ENCODE measurements at places on chromosomes 3 and 15.

DNA sequence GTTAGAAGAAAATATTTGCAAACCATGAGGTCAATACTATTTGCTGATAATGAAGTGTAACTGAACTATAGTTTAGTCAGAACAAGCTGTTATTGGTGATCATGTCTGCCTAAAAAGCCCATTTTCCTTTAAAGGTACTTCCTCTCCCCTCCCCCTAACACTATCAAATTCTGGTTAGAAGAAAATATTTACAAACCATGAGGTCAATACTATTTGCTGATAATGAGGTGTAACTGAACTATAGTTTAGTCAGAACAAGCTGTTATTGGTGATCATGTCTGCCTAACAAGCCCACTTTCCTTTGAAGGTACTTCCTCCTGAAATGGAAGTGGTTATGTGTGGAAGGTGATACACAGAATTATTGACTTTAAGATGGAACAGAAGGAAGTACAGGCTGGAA is 46.9 kb downstream of the PROS1 start:
- no peak for DNase-seq

DNA sequence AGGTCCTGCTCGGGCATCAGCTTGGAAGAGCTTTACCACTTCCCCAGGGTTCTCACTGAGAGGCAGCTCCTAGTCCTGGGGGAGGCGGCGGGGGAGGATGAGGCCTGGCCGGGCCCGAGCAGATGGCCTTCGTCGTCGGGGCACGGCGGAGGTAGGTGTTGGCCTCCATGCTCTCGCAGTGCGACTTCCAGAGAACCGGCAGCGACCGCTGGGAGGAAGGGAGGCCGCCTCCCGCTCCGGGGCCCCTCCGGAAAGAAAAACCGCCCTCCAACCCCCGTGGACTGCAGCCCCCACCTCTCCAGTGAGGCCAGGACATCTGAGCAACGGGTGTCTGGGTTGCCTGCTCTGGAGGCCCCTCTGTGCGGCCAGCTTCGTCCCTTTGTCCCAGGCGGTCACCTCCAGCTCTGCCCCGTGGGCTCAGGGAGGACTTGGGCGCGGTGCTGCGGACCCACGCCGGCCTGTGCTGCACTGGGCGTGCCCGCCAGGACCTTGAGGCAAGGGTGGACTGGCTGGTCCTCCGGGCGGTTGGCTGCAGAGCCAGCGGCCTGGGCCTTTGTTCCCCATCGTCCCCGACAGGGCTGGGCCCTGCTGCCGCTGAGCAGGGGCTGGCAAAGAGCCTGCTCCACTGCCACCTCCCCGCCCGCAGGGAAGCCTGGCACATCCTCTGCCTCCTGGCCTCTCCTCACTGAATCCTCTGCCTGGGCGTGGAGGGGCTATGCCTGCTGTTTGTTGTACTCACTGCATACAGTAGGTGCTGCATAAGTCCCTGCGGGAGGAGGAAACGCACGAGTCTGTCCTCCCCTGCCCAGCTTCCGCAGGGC is 13.6 kb upstream of the GP9 start:
- no peak for DNase-seq

DNA sequence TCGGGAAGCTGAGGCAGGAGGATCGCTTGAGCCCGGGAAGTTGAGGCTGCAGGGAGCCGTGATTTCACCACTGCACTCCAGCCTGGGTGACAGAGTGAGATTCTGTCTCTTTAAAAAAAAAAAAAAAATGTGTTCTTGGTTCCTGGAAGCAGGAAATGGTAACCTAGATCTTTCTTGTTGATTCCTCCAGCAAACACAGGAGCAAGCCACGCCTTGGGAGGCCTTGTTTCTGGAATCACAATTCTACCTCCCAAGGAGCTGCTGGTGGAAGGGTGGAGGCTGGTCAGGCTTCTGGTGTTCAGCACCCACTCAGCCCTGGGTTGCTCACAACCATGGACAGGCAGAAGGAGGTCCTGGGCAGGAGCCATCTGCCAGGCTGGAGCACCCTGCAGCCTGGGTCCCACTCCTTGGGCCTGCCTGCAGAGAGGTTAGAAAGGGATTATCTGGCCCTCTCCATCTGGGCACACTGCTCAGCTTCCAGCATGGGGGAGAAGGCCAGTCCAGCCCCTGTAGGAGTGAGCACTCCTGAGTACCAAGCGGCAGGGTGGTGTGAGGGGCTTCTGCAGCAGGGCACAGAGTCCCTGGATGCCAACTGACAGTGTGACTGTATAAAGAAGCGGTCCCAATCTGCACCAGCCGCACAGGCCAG is 65.6 kb downstream of the ABTB1 start:
- no peak for DNase-seq

DNA sequence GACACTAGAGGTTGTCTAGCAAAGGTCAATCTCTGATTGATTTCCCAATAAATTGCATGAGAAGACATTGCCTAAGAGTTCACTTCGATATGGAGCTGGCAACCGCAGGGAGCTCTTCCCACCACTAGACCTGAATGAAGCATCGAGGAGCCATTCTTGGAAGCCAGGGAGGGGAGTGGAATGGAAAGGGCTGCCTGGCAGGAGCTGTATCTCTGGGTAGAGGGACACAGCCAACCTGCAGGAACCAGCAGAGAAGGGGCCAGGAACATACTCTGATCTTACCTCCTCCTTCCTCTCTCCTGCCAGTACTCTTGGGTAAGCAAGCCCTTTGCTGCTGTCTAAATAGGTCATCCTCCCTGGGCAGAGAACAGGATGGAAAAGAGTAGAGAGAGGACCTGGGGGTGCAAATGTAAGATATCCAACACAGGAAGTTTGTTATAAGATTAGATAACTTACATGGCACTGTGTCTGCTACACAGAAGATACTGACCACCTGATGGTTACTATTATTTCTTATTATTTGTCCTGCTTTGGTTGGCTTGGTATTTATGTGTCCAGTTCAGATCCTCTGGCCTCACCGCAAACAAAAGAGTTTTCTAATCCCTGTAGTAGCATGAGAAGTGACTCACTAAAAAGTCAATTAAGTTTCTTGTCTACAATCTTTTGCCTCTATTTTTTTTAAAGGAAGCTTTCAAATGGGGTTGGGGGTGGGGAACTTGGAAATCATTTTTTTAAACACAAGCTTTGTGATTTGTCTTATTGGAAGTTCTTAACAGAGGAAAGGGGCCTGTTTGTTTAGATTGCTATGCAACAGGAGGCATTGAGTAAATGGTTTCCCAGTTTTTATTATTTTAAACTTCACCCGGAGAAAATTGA is 156.7 kb upstream of the TSC22D2 start:
- no peak for DNase-seq

DNA sequence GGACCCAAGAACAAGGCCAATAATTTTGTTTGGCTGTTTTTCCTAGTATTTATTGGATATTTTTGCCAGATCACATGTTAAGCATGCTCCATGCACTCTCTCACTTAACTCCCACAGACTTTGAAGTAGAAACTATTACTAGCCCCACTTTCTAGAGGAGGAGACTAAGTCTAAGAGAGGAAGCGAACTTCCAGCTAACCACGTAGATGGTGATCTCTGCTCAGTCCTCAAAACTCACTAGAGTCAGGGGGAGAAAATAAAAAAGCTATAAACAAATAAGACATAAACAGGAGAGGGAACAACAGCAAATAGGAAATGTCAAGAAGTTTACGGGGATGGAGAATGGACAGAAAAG is 481.0 kb upstream of the PROK2 start:
- DNase-seq = no peak

GRCh38 chr3:188230962-188231361 is 77.0 kb downstream of the LPP start:
- no peak for DNase-seq

DNA sequence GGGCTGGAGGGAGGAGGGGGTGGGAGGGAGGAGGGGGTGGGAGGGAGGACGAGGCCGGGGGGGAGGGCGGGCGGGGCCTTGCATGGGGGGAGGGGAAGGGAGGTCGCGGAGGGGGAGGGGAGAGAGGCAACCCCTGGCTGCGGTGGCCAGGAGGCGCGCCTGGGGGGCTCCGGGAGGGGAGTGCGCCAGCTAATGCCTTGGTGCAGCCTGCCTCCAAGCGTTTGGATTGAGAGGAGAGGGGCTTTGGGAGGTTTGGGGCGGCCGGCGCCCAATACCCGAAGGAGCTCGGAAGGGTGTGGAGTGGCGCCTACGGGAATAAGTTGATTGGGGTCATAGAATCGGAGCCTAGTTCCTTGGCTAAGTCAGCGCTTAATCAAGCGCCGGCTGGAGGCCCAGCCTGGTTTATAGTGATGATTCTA is 557 bp downstream of the TFG start:
- DNase-seq = no peak

DNA sequence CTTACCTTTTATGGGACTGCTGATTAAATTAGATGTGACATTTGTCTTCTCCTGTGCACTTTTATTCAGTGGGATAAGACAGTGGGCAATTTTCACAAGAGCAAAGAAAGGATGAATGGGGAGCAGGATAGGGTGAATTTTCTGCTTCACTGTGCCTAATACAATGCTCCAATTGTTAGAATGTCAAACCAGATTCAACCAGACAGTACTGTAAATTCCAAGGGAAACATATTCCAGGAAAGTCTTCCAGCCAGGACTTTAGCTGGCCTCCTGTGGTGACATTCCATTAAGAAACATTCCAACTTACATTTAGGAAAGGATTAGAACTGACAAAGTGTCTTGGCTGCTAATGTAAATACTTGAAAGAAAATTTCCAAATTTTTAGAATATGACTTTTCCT is 100.1 kb upstream of the PROK2 start:
- DNase-seq = no peak

DNA sequence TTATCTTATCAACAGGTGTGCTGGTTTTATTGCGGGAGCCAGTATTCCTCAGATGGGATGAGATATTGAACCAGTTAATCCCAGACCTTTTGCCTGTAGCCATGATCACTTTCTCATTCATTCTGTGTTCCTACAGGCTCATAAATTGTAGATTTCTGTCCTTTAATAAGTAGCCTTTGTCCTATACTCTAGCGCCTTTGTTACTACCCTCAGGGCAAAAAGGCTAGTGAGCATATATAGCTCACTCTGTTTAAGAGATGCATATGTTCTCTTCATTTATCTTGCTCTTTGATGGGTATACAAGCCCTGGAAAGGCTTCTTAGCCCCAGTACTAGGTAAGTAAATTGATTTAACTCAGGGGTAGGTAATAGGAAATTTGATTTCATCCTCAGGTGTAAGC is 95.1 kb downstream of the OXSM start:
- no peak for DNase-seq

DNA sequence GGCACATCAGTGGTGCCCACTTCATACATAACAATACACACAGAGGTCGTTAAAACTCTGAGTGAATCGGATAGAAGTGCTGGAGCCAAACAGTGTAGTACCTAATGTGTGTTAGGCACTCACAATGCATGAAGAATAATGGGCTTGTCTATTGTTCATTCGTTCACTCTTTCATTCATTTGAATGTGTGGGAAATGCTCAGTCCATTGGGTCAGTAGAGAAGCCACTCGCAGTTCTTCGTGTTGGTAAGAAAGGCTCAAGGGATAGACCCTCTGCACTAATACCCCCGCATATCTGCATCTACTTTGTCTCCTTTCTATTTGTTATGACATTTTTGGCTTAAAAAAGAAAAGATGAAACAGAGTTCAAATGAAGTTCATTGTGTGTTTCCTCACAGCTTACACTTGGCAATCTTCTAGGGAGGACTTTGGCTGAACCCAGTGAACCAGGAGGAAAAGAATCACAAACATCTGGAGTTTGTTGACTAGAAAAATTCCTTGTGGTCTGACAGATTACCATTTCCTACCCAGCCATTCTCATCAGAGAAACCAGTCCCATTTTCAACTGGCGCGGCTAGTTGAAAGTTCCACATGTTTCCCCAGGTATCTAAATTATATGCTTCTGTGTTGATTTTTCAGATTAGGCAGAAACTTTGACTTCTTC is 32.8 kb upstream of the MFSD1 start:
- no peak for DNase-seq

DNA sequence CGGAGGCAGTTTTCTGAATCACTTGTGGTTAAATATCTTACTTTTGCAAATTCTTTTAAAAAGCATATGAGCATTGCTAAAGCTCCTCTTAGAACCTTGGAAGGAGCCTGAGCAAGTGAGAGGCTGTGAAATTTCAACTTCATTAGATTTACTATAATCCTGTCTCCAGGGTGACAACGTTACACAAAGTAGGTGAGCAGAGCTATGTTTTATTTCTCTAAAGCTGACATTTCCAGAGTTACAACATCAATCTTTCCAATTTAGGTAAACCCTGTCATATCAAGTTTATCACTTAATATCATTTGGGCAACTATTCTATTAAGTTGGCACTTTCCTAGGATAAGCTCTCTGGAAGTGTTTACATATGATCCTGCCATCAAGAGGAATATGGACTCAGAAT is 544.9 kb upstream of the CBLB start:
- DNase-seq = no peak

- no peak for DNase-seq
These were observed 71.7 kb upstream of the AGTR1 start for GRCh38 chr3:148625991-148626390.

DNA sequence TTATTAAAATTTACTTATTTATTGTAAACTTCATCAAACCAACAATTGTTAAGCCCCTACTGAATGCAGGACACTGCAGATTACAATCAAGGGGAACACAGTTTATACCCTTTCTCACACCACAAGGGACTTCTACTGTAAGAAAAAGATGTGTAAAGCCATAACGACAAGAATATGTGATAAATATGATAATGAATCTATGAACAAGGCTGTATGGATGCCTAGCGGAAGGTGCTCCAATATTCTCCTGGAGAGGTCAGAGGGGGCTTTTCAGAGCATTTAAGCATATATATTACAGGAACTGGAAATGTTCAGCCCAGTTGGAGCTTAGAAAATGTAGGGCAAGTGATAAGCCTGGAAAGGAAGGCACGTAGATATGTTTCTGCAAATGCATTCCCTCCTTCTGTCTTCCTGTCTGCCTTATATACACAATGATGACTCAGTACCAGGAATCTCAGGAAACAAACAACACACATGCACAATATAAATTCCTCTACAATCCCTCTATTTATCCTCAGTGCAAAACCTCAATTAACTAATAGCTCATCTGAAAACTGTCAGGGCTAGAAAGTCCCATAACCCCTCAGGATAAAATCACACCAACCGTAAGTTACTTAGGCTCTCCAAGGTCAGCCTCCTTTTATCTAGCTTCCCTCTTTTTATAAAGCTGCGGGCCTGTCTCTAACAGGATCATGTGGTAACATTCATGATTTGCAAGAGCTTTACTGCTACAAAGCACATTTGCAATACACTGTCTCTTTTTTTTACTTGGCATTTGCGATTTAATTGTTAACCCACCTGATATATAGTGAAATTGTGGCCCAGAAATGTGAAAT is 393.1 kb downstream of the LPP start:
- DNase-seq = no peak

- no peak for DNase-seq
These were observed 10.5 kb upstream of the CRABP1 start for GRCh38 chr15:78329625-78330024.
